Stimulated activated CD4-positive, alpha-beta T cell treated with anti-CD3 and anti-CD28 coated beads, Interleukin-15, amount 100 ng/mL, for 48 hours (primary cell): ENCODE measurements at places on chromosomes 16 and 17.
A peak's percentile ranks its signal among the peaks of the same experiment; 100 is the strongest.

- DNase-seq: no peak
Observed at GRCh38 chr16:16188827-16189226, 34.5 kb downstream of the ABCC6 start.

GRCh38 chr16:29699324-29700219 is 20.6 kb downstream of the QPRT start:
- DNase-seq: no peak

GRCh38 chr17:65095465-65095864 is 38.9 kb upstream of the GNA13 start:
- DNase-seq: no peak

GRCh38 chr17:78268951-78269905 is 37.8 kb downstream of the TMEM235 start:
- no peak for DNase-seq

DNA sequence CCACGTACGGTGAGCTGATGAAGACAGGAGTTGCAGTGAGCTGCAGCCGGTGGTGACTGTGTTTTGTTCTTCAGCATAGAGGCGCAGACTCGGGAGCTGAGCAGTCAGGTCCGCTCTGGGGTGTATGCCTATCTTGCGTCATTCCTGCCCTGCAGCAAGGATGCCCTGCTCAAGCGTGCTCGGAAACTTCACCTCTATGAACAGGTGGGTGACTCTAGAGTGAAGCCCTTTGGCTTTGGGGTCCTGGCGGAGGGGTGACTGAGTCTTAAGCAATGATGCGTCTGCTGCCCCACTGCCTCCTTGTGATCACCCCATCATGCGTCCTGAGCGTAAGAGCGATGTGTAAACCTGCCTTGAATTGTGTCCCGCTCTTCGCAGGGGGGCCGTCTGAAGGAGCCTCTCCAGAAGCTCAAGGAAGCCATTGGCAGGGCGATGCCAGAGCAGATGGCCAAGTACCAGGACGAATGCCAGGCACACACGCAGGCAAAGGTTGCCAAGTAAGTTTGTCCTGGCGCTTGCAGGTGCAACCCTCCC is 22.9 kb downstream of the UBN1 start:
- no peak for DNase-seq

DNA sequence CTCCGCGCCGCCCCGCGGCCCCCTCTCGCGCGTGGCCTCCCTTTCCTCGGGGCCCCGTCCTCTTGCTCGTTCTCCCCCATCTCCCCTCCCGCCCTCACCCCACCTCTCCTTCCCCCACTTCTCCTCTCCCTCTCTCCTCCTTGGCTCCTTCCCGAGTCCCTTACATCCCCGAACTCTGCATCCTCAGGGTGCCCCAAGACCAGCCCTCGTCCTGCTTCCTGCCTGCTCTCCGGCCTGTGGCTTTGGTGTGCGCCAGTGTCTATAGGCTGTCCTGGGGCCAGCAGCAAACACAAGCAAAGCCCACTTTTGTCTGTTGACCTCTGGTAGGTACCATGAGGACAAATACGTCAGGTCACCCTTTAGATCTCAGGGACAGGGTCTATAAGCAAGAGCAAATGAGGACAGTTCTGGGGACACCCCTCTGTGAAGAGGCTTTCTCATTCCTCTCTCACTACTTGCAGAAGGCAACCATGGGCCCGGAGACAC is 284 bp upstream of the COPZ2 start:
- DNase-seq: no peak

DNA sequence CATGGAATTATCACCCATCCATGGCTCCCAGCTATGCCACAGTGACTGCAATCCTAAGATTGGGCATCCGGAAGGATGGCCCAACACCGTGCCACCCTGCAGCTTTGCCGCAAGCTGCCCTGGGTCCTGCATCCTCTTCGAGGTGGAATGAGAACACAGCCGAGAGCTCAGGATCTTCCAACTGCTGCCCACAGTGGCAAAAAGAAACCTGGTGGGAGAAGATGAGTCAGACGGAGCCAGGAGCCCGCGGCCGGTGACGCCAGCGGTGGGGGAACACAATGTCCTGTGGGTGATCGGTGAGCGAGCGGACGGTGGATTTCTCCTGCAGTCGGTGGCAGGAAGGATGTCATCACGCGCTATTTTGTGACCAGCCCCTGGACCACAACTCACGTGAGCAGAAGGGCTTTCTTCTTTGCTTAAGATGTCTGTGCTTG is 20.1 kb downstream of the CD7 start:
- DNase-seq: peak; percentile 85

DNA sequence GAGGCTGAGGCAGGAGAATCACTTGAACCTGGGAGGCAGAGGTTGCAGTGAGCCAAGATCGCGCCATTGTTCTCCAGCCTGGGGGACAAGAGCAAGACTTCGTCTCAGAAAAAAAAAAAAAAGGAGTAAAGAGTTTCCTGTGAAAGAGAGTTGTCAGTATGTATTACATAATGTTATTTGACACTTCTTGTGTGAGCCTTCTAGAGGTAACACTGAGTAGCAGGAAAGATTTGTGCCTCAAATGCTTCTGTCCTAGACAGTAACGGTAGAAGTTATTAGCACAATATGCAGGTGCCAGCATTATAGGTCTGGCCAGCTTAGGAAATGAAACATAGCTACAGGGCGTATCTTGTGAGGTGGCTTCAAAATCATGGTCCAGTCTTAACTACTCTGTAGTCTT is 6.2 kb downstream of the RPS6KB1 start:
- no peak for DNase-seq

GRCh38 chr16:82042144-82042543 is 7.1 kb downstream of the HSD17B2 start:
- DNase-seq: no peak

DNA sequence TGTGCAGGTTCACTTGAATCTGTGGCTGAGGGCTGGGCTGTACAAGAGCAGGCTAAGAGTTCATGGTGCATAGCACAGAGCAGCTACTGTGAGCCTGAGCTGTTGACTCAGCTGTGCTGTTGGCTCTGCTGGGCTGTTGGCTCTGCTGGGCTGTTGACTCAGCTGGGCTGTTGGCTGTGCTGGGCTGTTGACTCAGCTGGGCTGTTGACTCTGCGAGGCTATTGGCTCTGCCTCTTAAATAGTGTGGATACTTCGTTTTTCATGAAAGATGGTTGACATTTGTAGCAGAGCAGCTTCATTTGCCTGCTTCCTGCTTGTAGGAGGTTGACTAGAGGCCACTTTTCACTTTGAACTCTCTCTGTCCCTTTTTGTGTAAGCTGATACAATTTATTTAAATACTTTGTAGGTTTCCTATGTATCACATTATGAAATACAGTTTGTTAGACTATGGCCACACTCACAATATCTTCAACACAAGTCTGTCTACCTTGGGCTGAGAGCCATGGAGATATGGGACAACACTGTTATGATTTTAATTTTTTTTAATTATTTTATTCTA is 40.3 kb upstream of the CCNF start:
- DNase-seq: no peak
